ENCODE measurements at places on chromosomes 4 and X.

DNA sequence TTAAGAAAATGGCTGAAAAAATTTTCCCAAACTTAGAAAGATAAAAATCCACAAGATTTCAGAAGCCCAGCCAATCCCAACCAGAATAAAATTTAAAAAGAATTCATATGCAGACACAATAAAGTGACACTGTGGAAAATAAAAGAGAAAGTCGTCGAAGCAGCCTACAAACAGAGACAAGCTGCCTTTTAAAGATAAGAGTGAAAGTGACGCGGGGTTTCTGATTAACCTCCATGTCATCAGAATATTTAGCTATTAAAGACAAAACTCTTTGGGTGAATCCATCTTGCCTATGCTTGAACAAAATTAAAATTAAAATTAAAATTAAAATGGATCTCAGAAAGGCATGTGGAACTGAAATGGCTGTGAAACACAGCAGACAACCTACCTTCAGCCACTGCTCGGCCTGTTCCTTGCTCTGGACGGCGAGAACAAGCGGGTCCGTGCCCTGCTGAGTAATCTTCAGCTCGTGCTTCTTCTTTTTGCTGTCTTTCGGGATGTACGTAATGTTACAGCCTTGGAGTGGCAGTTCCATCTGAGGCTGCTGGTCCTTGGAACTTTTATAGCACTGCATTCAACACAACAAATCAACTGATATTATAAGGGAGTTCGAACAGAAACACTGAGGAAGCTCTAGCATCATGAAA, 101.4 kb downstream of the AFAP1 start:
- no peak for DNase-seq

DNA sequence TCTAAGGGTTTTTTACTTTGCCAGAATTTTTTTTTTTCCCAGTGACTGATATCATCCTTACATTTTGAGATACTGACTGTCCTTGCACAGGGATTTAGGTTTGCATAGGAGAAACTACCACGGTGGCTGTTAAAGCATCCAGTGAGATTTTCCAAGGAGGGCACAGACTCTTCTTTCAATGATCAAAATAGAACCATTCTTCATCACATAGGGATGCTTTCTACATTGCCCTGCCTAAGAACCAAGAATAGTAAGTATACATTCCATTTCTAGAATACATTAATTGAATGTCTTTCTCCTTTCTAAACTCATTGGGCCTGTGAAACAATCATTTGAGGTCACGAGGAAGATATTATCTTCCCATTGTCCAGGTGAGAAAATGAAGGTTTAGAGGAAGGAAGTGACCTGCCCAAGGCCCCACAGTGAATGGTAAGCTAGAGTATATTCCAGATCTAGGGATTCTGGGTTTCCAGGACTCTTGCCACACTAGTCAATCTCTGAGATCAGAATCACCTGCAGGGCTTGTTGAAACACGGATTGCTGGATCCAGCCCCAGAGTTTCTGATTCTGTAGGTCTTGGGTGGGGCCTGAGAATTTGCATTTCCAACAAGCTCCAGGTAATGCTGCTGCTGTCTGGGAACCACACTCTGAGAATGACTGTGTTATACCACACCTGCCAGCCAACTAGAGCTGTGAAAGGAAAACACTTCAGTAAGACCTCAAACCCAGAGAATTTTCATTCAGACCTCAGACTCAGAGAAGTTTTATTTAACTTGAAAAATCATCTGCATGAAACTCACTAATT, 17.7 kb upstream of the TMEM154 start:
- no peak for DNase-seq

DNA sequence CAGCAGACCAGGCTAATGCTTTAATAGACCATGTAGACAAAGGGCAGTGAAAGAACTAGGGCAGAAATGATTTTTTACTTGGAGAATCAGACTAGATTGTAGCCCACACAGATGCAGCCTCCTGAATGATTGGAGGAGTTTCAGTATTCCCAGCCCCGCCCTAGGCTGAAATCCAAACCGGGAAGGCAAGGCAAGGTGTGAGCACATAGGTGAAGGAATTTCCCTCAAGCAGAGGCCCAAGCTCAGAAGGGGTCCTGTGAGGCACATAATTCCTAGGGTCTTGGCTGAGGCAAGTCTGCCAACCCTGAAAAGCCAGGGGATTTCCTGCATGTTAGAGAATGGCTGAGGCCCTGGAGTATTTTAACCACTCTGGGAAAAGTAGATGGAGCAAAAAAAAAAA, 56.4 kb upstream of the PAK3 start:
- no peak for DNase-seq

- DNase-seq = no peak
Observed at GRCh38 chrX:71366674-71367256, 608 bp downstream of the TAF1 start.

- DNase-seq = no peak
Observed at GRCh38 chrX:10230222-10230621, 73.4 kb downstream of the CLCN4 start.

GRCh38 chr4:1012034-1012739, 761 bp downstream of the FGFRL1 start:
- no peak for DNase-seq

- no peak for DNase-seq
Observed at GRCh38 chrX:121581885-121582284, 534.5 kb downstream of the GLUD2 start.

GRCh38 chr4:161148051-161148450, 1015.7 kb downstream of the FSTL5 start:
- DNase-seq = no peak

DNA sequence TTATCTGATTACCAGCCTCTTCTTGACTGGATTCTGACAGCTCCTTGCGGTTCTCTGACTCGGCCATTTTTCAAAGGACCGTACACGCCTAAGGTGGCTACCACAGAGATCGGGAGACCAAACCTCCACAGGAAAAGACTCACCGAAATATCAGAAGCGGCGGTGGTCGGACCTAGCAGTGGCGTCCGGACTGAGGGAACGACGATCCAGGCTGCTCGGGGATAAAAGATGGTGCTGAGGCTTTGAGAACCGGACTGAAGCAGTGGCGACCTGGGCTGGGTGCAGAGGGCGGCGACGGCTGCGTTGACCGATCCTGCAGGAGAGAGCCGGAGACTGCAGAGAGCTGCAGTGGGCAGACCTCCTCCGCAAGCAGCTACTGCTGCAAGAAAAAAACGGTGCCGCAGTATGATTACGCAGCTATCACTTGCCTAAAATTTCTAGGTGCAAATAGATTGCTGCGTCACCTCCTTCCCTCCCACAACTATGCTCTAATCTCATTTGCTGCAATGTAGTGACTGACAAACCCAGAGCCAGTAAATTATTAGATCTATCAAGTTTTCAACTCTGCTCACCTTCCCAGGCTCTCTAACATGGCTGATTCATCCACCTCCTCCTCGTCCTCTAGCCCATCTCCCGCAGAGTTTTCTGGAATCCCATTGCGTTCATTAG, at the start of gene NAP1L2:
Gene NAP1L2 (minus strand): TSS at position 426 of the 669 bp plus-strand sequence. CDS start 359 bp downstream, at position 67.
- DNase-seq = peak; percentile 65

GRCh38 chr4:16016536-16016935, 53.6 kb upstream of the FGFBP2 start:
- no peak for DNase-seq

DNA sequence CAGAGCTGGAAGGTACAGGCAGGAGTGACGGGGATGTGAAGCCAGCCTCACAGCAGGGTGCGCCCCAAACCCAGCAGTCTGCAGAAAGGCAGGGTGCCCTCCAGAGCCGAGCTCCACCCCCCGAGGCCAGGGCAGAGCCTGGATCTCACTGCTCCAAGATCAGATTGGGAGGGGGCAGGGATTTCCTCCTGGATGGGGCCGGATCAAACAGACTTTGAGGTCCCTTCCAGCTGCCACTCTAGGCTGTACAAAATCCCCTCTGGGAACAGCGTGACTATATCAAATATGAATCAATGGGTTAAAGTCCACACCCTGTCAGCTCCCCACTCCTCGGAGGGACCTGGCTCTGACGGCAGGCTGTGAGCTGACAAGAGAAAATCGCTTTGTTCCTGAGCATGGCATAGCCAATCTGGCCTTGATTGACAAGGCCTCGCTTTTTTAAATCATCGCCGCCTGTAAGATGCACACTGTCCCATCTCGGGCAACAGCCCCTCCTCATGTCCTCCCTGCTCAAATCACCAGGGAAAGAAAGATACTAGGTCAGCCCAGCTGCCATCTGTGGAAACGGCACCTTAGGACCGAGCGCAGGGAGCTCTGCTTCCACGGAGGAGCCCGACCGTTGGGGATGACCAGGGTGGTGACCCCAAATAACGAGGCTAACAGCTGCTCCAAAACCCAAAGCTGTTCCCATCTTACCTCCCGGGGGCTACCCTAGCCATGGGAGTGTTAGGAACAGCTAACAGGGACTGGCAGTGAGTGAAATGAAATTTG, 39.9 kb downstream of the PSAPL1 start:
- DNase-seq = no peak

GRCh38 chr4:56129431-56129861, 180.7 kb downstream of the CEP135 start:
- DNase-seq = no peak

DNA sequence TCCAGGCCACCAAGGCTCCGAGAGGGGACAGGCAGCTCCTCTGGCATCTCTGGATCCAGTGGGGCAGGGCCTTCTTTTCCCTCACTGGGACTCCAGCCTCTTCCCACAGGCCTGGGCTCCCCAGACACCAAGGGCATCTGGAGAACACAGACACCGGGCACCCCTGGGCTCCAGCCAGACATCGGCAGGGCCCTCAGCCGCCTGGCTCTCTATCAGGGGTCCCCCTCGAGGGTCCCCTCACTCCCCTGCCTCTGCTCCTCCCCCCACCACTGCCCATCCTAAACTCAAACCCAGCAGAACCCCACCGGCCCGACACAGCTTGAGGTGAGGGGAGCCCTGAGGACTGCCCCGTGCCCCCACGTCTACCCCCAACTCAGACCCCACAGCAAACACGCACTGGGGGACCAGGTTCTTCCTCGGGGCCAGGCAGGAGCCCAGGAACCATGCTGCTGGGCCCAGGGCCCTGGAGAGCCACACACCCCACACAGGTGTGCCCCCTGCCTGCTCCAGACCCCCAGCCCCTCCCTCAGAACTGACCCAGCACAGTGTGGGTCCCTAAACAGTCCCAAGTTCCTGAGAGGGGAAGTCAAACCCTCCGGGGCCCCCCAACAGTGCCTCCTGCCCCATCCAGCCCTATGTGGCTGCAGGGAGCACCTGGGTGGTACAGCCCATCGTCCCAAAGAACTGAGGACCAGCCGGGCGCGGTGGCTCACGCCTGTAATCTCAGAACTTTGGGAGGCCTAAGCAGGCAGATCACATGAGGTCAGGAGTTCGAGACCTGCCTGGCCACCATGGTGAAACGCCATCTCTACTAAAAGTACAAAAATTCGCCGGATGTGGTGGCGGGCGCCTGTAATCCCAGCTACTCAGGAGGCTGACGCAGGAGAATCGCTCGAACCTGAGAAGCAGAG, 86.8 kb downstream of the FAM53A start:
- DNase-seq = no peak

GRCh38 chr4:184653650-184654049, 4.1 kb downstream of the PRIMPOL start:
- no peak for DNase-seq

DNA sequence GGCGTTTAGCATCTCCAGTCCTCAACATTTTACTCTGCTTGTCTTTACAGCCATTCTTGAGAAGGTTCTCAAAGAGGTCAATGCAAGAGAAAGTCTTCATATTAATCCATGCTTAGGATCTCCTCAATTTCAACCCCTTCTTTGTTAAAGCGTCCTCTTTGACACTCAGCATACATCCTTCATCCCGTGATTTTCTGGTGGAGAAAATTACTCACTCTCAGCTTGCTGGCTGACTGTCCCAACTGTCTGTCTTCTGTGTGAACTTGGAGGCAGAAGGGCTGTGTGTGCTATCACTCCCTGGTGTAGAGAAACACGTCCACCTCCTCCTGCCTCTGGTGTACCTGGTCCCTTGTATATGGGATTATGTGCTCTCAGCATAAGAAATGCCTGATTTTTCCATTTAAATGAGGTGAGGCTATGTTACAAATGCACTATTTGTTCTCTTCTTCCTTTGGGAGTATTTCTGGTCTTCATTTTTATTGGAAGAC, 57.8 kb downstream of the GALNT7 start:
- DNase-seq = no peak

DNA sequence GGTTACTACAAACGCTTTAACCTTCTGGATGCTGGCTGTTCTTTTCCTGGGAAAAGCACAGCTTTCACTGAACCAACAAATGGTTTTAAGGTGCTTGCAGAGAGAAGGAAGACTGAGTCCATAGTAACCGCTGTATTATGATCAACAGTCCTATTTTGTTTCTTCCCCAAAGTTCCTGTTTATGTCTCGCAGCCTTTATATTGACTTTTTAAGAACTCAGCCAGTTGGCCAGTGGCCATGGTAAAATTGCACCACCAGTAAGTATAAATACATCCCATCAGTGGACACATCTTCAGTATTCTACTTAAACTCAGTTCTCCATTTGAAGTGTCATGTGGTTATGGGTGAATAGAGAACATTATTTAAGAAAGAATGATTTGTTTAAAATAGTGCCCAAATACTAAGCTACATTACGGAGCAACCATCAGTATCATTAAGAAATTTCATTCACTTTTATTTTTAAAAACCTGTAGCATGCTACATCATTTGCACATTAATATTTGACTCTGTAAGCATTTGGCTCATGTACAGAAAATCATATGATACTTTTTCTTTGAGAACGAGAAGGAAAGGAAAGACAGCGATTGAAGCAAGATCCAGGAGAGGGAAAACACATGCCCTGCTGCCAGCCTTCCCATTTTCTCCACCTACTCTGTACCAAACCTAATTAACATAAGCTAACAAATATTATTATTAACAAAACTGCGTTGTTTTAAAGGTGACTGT, 287.0 kb downstream of the ARHGAP24 start:
- DNase-seq = no peak

GRCh38 chrX:153723351-153724251, 586 bp downstream of the BCAP31 start:
- DNase-seq = peak; percentile 22

- no peak for DNase-seq
Observed at GRCh38 chrX:145292218-145292617, 44.9 kb downstream of the SPANXN1 start.

DNA sequence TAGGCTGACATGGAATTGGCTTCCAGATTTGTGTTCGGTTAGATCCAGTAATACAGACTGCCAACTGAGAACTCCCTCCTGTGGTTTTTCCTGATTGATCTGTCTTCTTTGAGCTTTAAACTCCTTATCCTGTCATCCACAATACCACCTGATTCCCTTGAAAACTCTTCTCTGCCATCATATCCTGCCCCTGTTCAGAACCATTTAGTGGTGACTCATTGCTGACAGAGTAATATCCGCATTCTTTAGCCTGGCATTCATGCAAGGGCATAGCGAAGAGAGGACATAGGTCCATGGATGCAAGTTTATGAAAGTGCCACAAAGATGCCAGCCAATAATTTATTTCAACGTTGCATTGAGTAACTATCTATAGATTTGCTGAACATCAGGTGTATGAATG, 76.6 kb downstream of the ITIH6 start:
- no peak for DNase-seq

DNA sequence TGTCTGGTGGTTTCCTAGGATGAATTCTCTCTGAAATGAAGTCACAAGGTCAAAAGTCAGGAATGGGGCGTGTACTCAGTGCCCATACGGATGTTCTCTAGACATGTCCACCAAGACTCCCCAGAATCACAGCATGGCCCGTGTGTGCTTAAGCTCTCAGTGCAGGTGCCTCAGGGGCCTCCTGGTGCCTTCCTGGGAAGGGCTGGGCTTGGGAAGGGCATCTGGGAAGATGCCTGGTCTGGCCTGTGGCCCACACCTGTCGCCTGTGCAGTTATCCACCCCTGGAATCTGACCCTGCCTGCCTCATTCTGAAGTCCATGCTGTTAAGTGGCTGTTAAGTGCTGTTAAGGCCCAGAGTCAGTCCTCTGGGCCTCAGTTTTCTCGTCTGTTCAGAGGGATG, 31.2 kb downstream of the SORCS2 start:
- DNase-seq = no peak

All from NCI-H774 (cell line).